ENCODE measurements at places on chromosomes 16 and 17.

DNA sequence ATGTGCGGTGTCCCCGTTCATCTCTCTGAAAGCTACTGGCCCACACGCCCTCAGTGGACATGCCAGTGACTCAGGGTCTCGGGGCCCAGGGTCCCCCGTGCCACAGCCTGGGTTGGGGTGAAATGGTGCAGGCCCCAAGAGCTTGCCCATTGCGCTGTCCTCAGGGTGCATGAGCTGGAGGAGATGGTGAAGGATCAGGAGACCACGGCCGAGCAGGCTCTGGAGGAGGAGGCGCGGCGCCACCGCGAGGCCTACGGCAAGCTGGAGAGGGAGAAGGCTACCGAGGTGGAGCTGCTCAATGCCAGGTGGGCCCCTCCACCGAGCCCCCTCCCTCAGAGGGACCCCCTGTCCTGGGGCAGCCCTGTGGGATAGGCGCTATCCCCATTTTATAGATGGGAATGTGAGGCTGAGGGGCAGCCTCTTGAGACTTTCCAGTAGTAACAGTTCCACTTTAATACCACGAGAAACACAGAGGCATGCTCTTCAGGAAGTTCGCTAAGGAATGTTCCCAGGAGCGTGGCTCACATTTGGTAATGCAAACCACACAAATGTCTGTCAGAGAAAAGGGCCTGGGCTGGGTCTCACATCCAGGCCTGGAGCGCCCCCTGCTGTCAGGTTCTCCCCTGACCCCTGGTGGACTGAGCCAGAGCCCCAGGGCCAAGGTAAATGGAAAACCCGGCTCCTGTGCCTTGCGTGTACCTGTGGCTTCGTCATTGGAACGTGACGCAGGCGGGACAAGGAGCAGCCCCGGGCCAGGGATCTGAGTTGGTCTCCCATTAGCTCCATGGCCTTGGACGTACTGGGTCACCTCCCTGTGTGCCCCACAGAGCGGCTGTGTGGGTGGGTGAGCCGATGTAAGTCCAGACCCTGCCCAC, 133.7 kb downstream of the RAB11FIP4 start:
- peak; percentile 85 for DNase-seq

DNA sequence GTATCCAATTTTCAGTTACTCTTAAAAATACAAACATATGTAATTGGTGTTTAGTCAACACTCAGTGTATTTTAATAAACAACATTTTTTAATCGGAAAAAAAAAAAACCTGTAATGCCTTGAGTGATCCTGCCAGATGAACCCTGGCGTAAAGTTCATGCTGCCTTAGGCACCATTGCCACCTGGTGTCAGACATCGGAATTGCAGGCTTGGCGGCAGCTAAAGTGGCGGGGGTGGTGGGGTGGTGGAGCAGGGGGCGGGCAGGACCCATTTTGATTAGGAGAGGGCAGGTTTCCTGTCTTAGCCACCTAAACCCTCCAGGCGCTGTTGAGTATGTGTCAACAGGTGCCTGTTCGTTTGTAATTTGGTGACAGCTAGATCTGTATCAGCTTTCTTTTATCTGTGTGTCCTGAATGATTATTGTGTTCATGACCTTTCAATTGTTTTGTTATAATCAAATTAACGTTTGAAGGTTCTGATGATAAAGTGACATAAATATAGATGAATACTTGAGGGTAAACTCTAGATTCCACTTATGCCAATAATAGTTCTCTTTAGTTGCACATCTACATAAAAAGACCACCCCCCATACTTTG, 588.7 kb downstream of the CDH13 start:
- DNase-seq: peak; percentile 17

GRCh38 chr16:1180549-1181403, 27.9 kb downstream of the CACNA1H start:
- no peak for DNase-seq

DNA sequence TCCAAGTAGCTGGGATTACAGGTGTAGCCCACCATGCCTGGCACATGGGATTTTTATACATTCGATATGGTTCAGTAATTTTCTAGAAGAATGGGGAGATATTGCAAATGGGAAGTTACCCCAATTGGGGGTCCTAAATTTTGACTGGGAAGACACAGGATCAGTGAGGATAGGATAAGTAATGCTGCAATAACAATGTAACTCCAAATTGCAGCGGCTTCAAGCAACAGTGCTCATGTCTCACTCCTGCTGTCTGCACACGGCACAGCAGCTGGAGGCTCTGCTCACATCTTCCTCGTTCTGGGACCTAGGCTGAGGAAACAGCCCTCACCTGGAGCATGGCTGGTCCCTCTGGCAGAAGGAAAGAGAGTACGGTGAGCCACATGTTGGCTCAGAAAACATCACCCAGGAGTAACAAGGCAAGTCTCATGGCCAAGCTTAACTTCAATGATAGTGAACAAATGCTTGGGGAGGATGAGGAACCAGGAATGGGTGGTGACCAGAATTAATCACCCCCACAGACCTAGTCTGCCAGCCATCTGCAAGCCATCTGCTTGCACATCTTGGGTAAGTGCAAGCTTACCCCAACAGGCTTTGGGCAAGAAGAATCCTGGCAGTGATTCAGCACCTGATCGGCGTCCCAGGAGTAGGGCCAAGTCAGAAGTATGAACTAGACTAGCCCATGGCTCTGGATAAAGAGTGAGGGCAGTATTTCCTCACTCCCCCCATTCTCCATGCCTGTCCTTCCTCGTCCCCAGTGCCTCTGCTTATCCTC, 229.2 kb downstream of the COPRS start:
- DNase-seq: no peak

DNA sequence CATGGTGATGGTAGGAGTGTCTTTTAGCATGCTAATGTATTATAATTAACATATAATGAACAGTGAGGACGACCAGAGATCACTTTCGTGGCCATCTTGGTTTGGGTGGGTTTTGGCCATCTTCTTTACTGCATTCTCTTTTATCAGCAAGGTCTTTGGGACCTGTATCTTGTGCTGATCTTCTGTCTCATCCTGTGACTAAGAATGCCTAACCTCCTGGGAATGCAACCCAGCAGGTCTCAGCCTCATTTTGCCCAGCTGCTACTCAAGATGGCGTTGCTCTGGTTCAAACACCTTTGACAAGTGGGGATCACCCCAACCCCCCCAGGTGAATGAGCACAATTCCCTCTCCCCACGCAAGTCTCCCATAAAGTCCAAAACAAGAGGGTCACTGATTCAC, 49.3 kb upstream of the ETV4 start:
- no peak for DNase-seq

DNA sequence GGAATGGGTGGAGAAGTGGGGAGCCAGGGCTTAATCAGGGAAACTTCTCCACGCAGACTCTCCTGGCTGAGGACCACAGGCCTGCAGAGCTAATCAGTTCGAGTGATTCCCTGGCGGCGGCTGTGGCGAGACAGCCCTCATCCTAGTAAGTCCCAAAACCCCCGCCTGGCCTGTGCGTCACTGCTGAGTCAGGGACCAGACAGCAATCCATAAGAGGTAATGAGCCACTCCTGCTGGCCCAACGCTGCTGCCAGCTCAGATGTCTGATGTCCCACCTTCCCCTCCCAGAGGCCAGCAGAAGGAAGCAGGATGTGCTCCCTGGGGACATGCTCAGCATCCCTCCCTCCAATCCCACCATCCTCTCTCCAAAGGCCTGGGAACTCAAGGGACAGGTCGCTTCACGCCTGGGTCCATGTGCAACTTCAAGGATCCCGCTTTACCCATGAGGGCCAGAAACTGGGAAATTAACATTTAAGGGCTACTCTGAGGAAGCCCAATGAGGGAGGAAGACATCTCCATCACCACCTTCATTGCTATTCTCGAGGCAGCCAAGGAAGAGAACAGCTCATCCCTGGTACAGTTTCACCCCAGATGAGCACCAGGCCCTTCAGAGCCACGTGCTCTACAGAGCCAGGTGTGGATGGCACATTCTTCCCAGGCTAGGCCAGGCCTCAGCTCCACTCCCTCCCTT, 7.9 kb downstream of the ACLY start:
- DNase-seq: no peak

GRCh38 chr17:75271233-75271954, 363 bp upstream of the MIF4GD start:
- peak; percentile 94 for DNase-seq

DNA sequence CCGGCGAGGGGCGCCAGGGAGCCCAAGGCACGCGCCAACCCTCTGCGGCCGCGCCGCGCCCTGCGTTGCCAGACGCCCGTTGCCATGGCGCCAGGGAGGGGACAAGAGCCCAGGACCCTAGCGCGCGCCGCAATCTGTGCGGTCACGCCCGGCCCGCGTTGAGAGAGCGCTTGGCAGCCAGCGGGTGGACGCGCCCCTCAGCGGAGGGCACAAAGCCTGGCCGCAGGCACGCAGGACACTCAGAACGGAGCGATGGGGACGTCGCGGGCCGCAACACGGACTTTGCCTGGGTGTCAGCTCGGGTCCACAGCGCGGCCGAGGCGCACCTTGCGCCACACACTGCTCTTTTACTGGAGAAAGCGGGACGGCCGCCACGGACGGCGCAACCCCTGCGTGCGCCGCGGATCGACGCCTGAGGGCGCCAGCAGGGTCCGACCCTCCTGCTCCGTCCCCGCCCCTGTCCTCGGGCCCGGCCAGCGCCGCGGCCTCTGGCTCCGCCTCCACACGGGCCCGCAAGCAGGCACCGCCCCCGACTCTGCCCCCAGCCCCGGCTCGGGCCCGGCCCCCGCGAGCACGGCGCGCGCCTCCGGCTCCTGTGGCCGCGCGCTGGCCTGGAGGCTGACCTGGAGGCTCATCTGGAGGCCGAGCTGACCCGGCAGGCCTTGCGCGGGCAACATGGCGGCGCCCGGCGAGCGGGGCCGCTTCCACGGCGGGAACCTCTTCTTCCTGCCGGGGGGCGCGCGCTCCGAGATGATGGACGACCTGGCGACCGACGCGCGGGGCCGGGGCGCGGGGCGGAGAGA, at the start of gene GFER:
GFER (plus strand) TSS at position 650 of the 803 bp plus-strand sequence; CDS start at position 676, 26 bp downstream.
- peak; percentile 93 for DNase-seq

DNA sequence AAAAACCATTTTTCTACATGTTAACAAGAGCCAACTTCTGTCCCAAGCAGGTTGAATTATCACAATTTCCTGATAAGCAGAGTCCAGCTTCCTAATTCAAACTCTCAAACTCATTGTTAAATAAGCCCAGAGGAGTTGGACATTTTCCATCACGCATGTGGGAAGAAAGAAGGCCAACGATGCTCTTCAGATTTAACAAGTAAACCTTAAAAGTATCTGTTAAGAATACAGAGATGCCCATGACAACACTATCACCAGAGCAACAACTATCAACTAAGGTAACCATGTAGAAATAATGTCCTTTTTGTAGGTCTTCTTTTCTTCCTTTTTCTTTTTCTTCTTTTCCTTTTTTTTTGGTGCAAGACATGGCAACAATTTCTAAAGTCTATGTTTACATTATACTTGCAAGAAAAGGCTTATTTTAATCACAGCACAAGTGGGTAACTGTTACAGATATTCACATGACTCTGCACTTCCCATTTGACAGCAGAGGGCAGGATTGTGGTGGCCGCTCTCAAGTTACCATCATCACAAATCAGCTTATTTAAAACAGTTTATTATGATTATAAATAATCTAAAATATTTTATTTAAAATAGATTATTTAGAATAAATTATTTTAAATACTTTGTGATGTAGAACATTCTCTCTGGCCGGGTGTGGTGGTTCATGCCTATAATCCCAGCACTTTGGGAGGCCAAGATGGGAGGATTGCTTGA, 35.7 kb upstream of the DHRS7B start:
- DNase-seq: peak; percentile 7

All from erythroblast (primary cell).